Activated CD4-positive, alpha-beta T cell treated with anti-CD3 and anti-CD28 coated beads, Interleukin-2, amount 10 ng/mL, durations not matched to agents 7 days and 5 days (primary cell): ENCODE measurements at places on chromosomes 1 and 21. TPM values are rescaled to one million over a fixed set of nuclear protein-coding genes. Genes with fewer than 3 reads are reported as not detected.

GRCh38 chr1:207866471-207867135 lies 44.3 kb downstream of the CD34 start:
- DNase-seq, result peak; percentile 39
- peak overlapping the region; percentile 93 for H3K4me3 ChIP-seq
- peaks cover 87% of the 10 kb centered on the region for H3K4me1 ChIP-seq
- peak overlapping the region; percentile 95 for H3K27ac ChIP-seq
- no peaks in the 10 kb centered on the region for H3K27me3 ChIP-seq

Gene TMEM269
- 0.21 TPM for total RNA-seq

Gene LGR6
- not detected for total RNA-seq

DNA sequence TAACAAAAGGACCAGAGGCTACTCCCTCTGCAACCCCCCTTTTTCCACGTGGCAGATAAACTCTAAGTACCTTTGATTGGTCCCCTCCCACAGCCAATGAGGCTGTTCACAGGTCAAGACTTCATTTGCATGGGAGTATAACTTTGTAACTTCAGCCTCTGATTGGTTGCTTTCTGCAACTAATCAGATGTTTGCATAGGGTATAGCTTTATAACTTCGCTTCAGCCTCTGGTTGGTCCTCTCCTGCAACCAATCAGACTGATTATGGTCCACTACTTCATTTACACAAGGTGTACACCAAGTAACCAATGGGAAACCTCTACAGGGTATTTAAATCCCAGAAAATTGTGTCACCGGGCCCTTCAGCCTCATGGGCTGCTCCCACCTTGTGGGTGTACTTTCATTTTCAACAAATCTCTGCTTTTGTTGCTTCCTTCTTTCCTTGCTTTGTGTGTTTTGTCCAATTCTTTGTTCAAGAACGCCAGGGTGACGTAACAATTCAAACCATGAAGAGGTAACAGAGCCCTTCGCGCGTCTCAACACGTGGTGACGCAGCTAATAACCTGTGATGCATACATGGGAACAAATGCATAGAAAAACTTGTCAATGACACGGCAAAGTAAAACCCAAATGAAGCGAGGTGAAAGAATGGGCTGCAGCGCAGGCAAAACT lies 47.2 kb downstream of the VPS26C start:
- peak overlapping the region; percentile 92 for H3K27ac ChIP-seq
- H3K27me3 ChIP-seq, result no peaks in the 10 kb centered on the region
- DNase-seq, result peak; percentile 33
- H3K4me1 ChIP-seq, result peaks cover 52% of the 10 kb centered on the region

GRCh38 chr1:21308847-21309652 lies 18.8 kb upstream of the ECE1 start:
- no peaks in the 10 kb centered on the region for H3K27me3 ChIP-seq
- H3K4me3 ChIP-seq, result no peak overlapping the region
- peaks cover 11% of the 10 kb centered on the region for H3K36me3 ChIP-seq
- no peak for DNase-seq
- H3K27ac ChIP-seq, result no peak overlapping the region
- peaks cover 63% of the 10 kb centered on the region for H3K4me1 ChIP-seq

Gene OR10K1
- total RNA-seq, result not detected

Gene CHIT1
- 0.42 TPM for total RNA-seq

DNA sequence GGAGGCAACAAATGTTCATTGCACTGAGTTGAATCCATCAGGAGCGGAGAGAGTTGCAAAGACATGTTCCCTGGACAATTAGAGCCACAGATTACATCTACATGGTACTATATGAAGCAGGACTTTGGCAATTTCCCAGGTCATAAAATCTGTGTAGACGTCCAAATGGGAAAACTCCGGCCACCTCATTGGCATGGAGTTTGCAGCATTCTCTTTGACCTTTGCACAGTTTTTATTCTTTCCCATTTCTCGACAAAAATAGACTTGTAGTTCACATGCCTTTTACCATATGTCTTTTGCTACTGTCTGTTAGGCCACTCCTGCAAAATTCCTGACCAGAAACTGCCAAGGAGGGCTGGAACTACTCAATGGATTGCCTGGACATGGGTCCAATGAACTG lies 48.2 kb downstream of the UBE2T start:
- H3K4me1 ChIP-seq, result peaks cover 19% of the 10 kb centered on the region
- H3K27me3 ChIP-seq, result peaks cover 10% of the 10 kb centered on the region
- H3K36me3 ChIP-seq, result no peaks in the 10 kb centered on the region
- no peak overlapping the region for H3K4me3 ChIP-seq

Gene LCE2C
- not detected for total RNA-seq

Gene PLA2G2A
- not detected for total RNA-seq

Gene CRABP2
- total RNA-seq, result 0.77 TPM

- no peak overlapping the region for H3K4me3 ChIP-seq
- no peak overlapping the region for H3K27ac ChIP-seq
- no peaks in the 10 kb centered on the region for H3K4me1 ChIP-seq
Observed at GRCh38 chr1:173802961-173803360, 21.5 kb upstream of the DARS2 start.

Gene ICOSLG
- 4.9 TPM for total RNA-seq

Gene ARHGAP30
- total RNA-seq, result 304 TPM

Gene CCDC30
- 1.4 TPM for total RNA-seq

GRCh38 chr21:15164678-15165303 lies 100.0 kb upstream of the NRIP1 start:
- H3K27me3 ChIP-seq, result no peaks in the 10 kb centered on the region
- no peak for DNase-seq
- no peak overlapping the region for H3K4me3 ChIP-seq
- no peaks in the 10 kb centered on the region for H3K4me1 ChIP-seq
- H3K36me3 ChIP-seq, result no peaks in the 10 kb centered on the region

GRCh38 chr1:44831516-44831915 lies 11.5 kb downstream of the PTCH2 start:
- peaks cover 12% of the 10 kb centered on the region for H3K4me1 ChIP-seq
- H3K27ac ChIP-seq, result peak overlapping the region; percentile 33
- no peak for DNase-seq
- H3K27me3 ChIP-seq, result no peaks in the 10 kb centered on the region
- H3K4me3 ChIP-seq, result no peak overlapping the region

- no peak overlapping the region for H3K27ac ChIP-seq
- no peaks in the 10 kb centered on the region for H3K36me3 ChIP-seq
- H3K4me1 ChIP-seq, result peaks cover 8% of the 10 kb centered on the region
- peaks cover 26% of the 10 kb centered on the region for H3K27me3 ChIP-seq
Observed at GRCh38 chr1:20426923-20427322, 59.1 kb downstream of the CAMK2N1 start.

DNA sequence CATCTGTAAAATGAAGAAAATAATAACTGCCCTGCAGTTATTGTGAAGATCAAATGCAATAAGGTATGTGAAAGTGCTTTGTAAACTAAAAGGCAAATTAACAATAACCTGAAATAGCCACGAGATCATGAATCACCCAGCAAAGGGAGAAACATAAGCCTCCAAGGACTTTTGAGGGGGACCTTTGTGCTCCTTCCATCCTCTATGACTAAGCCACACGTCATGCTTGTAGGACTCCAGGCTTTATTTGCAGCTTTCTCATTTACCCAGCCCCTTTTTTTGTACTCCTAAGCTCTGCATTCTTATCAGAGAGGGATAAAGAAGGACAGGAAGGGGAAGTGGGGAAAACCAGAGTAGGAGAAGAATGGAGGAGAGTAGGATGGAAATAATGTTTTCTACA lies 115.1 kb downstream of the PROX1 start:
- H3K27me3 ChIP-seq, result peaks cover 6% of the 10 kb centered on the region
- H3K4me1 ChIP-seq, result peaks cover 1% of the 10 kb centered on the region
- no peak overlapping the region for H3K4me3 ChIP-seq
- H3K27ac ChIP-seq, result no peak overlapping the region
- H3K36me3 ChIP-seq, result no peaks in the 10 kb centered on the region

GRCh38 chr21:14572204-14572780 lies 26.2 kb upstream of the SAMSN1 start:
- no peak overlapping the region for H3K4me3 ChIP-seq
- no peaks in the 10 kb centered on the region for H3K36me3 ChIP-seq
- H3K4me1 ChIP-seq, result peaks cover 15% of the 10 kb centered on the region
- no peak for DNase-seq

DNA sequence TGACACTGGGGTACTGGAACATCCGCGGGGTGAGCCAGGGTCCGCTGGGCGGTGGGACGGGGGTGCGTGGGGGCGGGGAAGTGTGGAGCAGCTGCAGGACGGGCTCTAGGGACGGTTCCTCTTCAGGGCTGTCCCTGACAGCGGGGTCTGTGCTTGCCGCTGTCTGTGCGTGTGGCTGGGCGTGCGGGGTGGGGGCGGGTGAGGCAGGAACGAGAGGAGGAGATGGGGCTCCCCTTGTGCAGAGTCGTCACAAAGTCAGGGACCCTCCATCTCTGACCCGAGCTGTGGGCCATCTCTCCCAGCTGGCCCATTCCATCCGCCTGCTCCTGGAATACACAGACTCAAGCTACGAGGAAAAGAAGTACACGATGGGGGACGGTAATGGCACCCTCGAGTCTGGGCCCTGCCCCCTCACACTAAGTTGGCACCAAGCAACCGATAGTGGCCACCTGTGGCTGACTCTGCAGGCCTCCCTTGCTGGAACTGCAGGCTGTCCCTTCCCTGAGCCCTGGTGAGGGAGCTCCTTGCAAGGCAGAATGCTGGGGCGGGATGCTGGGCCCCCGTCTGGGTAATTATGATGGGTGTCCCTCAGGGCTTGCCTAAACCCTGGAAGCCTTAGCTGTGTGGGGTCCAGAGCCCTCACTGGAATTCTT lies 392 bp downstream of the GSTM2 start:
- H3K4me3 ChIP-seq, result peak overlapping the region; percentile 75
- no peaks in the 10 kb centered on the region for H3K27me3 ChIP-seq
- H3K4me1 ChIP-seq, result peaks cover 27% of the 10 kb centered on the region

GRCh38 chr1:173328961-173329360 lies 121.8 kb upstream of the TNFSF4 start:
- DNase-seq, result no peak
- no peaks in the 10 kb centered on the region for H3K36me3 ChIP-seq
- no peaks in the 10 kb centered on the region for H3K27me3 ChIP-seq
- H3K27ac ChIP-seq, result no peak overlapping the region
- peaks cover 18% of the 10 kb centered on the region for H3K4me1 ChIP-seq
- H3K4me3 ChIP-seq, result no peak overlapping the region

GRCh38 chr1:112358798-112359408 lies 37.1 kb upstream of the CTTNBP2NL start:
- H3K4me3 ChIP-seq, result no peak overlapping the region
- H3K4me1 ChIP-seq, result no peaks in the 10 kb centered on the region
- peak; percentile 41 for DNase-seq
- H3K27ac ChIP-seq, result no peak overlapping the region
- peaks cover 30% of the 10 kb centered on the region for H3K27me3 ChIP-seq
- no peaks in the 10 kb centered on the region for H3K36me3 ChIP-seq

Gene LENEP
- total RNA-seq, result 1.0 TPM

DNA sequence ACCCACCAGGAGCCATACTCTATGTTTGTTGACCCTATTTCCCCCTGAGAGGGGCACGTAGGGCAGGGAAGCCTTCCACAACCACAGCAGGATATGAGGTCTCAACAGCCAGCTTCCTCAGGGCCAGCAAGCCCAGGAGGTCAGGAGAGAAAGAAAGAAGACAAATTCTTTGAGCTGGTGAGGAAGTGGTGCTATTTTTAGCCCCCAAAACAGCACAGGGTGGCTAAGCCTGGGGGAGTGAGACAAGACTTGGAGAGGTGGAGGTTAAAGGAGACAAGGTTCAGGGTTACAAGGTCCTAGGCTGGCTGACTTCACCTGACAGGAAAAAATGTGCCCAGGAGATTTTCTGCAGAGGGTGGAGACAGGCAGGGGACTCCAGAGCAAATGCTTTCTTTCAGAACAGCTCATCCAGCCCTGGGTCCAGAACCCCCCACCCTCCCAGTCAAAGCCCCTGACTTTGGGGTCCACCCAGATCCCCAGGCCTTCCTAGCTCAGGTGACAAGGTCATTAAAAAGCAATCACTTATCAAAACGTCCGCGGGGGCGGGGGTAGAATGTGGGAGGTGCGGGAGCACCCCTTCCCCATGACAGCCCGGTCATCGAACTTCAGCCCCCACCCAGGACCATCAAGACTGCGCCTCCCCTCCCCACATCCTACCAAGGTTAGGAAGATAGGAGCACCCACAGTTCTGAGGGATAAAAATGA lies 1.3 kb downstream of the SV2A start:
- peak overlapping the region; percentile 65 for H3K27ac ChIP-seq
- no peak for DNase-seq
- H3K4me1 ChIP-seq, result peaks cover 56% of the 10 kb centered on the region

DNA sequence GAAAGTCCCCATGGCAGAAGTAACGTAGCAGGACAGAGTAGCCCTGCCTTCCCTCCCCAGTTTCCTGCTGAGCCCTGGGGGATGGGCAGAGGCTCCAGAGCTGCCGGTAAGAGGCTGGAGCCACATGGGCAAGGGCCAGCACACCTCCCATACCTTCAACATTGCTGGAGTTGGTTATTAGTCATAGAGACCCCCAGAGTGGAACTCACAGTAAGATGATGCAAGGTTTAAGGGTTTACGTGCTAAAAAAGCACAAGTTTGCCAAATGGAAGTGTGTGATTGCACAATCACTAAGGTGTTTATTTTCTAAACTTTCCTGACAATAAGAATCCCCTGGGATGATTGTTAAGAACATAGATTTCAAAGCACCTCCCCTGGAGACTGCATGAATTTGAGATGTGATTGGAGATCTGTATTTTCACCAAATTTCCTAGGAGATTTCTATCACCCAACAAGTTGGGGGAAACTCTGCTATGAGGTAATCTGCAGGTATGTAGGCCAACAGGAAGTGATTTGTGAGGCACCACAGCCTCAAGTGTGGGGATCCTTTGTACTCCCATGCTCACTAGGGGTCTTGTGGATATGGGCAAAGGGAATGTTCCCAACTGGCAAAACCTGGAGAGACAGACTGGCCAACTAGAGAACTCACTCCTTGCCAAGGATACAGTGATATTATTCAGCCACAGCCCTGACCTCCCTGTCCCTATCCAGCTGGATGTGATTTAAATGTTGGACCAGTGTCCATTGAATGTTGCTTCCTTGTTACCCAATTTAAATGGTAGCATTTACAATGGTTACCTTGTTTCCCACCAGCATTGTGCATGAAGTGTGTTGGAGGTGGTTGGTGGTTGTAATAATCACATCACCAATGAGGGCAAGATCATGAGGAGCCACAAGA lies 37.1 kb upstream of the CSF1 start:
- no peak overlapping the region for H3K27ac ChIP-seq
- no peak for DNase-seq
- H3K4me3 ChIP-seq, result no peak overlapping the region

Gene NCF2
- total RNA-seq, result 15.8 TPM

- no peak overlapping the region for H3K27ac ChIP-seq
- H3K27me3 ChIP-seq, result peaks cover 5% of the 10 kb centered on the region
- no peak overlapping the region for H3K4me3 ChIP-seq
- DNase-seq, result no peak
- H3K36me3 ChIP-seq, result peaks cover 4% of the 10 kb centered on the region
Observed at GRCh38 chr1:150477320-150477719, 9.9 kb upstream of the TARS2 start.
